ENCODE measurements at places on chromosomes 11 and 22.

GRCh38 chr11:78560826-78561484 lies 13.7 kb downstream of the NARS2 start:
- DNase-seq = no peak

- DNase-seq = no peak
Observed at GRCh38 chr11:12746593-12747097, 72.4 kb downstream of the TEAD1 start.

- no peak for DNase-seq
Observed at GRCh38 chr11:111912535-111912934, at the start of gene HSPB2. TSS of gene HSPB2 (plus strand) at chr11:111912734. CDS start at chr11:111912830, 96 bp downstream.

DNA sequence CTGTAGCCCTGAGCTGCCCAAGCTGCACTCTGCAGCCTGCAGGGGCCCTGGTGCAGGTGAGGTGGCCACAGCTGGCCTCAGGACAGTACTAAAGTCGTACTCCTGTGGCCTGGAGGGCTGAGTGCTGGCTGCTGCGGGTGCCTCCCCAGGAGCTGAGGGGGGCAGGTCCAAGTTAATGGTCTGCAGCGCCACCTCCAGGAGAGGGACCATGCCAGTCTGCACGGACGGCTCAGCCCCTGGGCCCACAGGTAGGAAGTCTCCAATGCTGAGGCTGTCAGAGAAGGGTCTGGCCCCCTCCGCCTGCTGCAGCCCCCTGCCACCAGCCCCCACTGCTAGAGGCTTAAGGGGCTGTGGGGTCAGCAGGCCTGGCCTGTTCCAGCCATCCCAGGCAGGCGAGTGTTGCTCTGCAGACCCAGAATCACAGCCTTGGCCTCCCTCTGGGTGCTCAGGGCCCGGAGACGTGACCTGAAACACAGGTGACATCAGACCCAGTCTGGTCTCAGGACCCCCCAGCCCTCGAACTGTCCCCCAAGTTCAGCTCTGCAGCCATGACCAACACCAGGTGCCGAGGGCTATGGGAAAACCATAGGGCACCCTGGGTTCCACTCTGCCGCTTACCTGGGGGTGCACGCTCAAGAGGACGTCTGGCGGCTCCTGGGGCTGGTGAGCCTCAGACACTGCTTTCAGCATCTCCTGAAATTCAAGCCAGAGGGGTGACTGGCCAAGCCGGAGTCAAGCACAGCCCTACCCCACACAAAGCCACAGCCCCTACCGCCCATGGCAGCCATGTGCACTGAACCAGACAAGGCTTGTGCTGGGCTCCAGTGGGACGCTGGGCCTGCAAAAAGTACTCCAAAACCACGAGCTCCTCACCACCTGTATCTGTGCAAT lies 20.8 kb downstream of the SELENOO start:
- no peak for DNase-seq

GRCh38 chr11:46332568-46333393 lies 14.5 kb upstream of the DGKZ start:
- DNase-seq = no peak

- no peak for DNase-seq
Observed at GRCh38 chr11:31671681-31672080, 139.4 kb downstream of the PAX6 start.

GRCh38 chr11:19561011-19561410 lies 151.6 kb upstream of the NAV2 start:
- no peak for DNase-seq

DNA sequence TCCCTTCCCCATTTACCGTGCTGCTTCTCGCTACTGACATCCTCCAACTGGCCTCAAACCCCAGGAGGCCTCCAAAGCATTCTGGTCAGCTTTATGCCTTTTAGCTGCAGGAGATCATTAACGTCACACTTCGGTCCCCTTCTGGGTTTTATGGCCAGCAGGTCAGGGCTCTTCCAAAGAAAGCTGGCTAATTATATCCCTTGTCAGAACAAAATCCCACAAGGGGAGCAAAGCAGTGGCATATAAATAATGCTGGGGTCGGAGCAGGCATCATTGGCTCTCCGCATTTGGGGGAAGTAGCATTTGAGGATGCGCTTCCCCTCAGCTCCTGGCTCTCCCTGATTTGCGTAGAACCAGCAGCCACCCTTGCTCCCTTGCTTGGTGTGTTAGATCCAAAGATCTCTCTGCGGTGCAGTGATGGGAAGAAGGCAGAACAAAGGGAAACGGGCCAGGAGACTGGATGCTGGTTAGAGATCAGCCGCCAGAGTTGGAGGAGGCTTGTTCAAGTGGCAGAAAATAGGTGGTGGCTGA lies 117.4 kb downstream of the DBX1 start:
- DNase-seq = peak; percentile 59

DNA sequence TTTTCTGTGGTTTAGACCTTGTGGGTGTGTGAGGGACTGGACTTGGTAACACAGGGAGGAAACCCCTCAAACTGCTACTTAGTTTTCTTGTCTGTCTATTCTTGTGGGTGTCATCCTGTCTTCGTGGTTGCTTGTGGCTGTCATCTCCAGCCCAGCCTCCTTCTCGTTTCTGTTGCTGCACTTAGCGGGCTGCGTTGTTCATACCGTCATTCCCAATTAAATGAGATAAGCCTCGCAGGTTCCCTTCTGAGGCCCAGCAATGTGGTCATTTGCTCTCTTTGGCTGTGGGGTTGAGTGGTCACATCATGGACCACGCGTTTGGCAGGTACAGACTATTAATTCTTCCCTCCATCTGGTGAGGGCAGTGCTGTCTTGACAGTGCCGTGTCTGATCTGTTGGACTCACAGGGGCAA lies 18.8 kb downstream of the PANX1 start:
- DNase-seq = no peak

DNA sequence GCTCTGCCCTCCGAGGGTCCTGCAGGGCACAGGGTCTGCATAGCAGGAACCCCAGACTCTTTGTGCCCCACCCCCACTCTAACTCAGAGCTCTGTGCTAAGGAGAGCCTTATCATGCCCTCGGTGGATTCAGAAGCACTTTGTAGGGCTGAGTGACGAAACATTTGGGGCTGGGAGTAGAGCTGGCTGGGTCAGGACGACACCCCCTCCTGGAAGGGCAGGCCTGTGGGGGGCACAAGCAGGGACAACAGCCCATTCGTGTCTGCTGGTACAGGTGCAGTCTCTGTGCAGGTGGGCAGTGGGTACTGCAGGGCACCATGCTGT lies 8.9 kb downstream of the APOBEC3A start:
- DNase-seq = no peak

DNA sequence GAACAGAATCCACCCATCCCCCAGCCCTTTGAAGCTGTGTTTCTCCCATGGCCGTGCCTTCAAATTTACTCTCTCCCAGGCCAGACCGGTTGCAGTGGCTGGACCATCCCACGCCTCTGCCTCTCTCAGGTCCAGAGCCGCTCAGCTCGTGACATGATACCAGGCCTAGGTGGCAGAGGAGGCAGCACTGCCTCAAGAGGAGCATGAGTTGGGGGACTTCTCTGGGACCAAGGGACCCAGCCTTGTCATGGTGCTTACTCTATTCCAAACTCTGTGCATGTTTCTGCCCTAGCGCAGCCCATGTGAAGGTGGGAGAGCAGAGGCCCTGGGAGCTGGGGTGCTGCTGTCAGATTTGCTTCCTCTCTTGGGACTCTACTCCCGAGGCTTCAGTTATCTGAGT lies 51.0 kb downstream of the TRAF6 start:
- DNase-seq = no peak

DNA sequence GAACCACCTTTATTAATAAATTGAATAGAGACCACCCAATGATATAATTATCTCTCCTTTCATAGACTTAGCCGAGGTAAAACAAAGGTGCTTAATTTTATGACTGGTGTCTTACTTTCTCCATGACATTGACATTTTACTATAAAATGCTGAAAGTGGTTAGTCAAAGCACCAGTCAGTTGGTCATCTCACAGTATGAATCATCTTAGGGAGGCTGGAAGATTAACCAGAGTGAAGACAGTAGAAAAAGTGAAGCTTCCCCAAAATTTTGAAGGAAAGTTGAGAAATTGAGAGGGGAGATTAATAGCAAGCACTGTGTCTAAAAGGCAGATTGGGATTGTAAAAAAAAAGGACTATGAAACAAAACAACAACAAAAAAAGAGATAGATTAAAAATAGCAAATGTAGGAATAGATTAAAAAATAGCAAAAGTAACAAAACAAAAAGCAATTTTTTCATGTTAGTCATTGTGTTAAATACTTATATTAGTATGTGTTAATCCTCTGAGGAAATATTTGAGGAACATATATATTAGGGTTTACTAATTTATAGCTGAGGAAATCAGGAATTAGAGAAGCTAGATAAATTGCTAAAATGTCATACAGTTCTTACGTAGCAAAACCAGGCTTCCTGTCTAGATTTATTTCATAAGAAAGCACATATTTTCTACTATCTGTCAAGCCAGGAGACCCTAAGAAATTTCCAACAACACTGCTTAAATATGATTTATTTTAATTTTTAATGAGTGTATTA lies 557.3 kb upstream of the ANO5 start:
- DNase-seq = no peak

DNA sequence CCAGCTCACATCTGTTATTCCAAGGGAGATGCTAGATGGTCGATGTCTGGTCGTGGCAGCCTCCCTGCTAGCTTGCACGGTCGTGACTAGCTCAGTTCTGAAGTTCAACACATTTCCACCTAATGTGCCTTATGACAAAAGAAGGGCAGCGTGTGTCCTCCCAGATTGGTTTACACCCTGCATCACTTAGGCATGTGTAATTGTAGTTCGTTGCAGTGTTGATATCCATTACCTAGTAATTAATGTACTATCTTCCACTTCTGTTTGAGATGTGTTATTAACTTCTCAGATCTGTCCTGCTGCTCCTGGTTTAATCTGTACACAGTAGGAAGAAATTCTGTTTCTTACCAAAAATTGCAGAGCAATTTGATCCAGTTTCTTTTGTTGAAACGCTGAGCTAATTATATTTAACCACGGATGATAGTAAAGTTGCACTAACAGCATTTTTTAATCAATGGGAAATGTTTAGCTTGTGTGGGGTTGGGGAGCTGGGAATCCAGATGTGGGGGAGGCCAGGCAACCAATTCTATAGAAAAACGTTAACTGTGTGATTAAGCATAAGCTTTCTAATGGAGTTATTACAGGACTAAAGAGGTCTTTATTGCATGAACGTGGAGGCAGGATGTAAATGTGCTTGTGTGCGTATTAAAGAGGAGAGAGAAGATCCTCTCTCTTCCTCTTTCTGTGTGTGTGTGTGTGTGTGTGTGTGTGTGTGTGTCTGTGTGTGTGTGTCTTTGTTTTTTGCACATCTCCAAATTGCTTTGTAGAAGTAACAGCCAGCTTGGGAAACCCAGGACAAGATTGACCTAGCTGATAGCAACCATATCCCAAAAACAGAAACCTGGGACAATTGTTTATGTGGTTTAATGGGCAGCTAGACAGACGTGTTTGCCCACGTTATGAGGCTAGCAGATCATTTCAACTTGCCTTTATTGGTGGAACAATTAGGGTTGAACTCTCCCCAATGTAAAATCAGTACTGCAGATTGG lies 145.7 kb upstream of the TTC12 start:
- no peak for DNase-seq

All from C1 segment of cervical spinal cord (tissue), 14 donors.